ENCODE measurements at places on chromosomes 3 and 15.

- DNase-seq: no peak
Measured at GRCh38 chr3:104933972-104934371, 432.7 kb upstream of the ALCAM start.

GRCh38 chr15:49627407-49627877 is 6.6 kb downstream of the DTWD1 start:
- no peak for DNase-seq

DNA sequence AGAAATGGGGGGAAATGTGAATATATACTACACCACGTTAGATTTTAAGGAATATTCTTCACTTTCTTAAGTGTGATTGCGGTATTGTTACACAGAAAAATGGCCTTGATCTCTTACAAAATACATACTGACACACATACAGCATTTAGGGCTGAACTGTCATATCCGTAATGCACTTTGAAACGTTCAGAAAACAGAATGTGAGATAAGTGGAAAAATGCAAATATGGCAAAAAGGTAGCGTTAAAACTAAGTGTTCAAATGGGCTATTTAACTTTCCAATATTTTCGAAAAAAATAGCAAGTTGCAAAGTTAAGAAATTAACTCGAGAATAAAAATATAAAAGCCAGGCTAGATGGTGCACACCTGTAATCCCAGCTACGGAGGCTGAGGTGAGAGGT is 1.8 kb downstream of the ZNF280D start:
- no peak for DNase-seq

GRCh38 chr3:172591876-172592771 is 68.9 kb upstream of the TNFSF10 start:
- no peak for DNase-seq

- DNase-seq: no peak
Measured at GRCh38 chr3:194556086-194557056, 69.6 kb upstream of the ATP13A3 start.

All from OCI-LY7 (cell line).